ENCODE measurements at places on chromosomes 11 and 22.

GRCh38 chr11:115145324-115145723 is 358.9 kb downstream of the CADM1 start:
- no peak for DNase-seq

DNA sequence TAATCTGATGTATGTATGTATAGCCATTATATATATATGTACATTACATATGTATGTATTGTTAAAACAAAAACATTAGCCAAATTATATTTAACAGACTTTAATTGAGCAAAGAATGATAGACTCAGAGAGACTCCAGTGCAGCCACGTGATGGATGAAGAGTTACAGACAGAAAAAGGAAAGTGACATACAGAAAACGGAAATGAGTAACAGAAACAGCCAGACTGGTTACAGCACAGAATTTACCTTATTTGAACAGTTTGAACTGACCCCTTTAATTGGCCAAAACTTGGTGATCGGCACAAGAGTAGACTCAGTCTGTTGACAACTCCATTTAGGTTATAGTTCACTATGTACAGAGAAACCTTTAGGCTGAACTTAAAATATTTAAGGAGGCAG is 35.0 kb downstream of the CHORDC1 start:
- no peak for DNase-seq

DNA sequence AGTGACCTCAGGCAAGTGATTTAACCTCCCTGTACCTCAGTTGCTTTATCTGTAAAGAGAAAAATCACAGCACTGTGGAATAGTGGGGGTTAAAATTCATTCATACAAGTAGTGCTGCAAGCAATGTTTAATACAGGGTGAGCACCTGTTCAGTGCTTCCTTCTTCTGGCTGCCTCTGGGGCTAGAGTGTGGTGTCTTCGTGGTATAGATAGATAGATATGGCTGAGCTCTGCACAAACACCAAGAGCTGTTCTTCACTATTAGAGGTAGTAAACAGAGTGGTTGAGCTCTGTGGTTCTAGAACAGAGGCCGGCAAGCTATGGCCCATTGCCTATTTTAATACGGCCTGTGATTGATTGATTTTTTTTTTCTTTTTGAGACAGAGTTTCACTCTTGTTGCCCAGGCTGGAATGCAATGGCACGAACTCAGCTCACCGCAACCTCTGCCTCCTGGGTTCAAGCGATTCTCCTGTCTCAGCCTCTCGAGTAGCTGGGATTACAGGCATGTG is 32.9 kb downstream of the LIMK2 start:
- no peak for DNase-seq

- DNase-seq: no peak
Measured at GRCh38 chr22:28015676-28016601, 96.9 kb upstream of the PITPNB start.

DNA sequence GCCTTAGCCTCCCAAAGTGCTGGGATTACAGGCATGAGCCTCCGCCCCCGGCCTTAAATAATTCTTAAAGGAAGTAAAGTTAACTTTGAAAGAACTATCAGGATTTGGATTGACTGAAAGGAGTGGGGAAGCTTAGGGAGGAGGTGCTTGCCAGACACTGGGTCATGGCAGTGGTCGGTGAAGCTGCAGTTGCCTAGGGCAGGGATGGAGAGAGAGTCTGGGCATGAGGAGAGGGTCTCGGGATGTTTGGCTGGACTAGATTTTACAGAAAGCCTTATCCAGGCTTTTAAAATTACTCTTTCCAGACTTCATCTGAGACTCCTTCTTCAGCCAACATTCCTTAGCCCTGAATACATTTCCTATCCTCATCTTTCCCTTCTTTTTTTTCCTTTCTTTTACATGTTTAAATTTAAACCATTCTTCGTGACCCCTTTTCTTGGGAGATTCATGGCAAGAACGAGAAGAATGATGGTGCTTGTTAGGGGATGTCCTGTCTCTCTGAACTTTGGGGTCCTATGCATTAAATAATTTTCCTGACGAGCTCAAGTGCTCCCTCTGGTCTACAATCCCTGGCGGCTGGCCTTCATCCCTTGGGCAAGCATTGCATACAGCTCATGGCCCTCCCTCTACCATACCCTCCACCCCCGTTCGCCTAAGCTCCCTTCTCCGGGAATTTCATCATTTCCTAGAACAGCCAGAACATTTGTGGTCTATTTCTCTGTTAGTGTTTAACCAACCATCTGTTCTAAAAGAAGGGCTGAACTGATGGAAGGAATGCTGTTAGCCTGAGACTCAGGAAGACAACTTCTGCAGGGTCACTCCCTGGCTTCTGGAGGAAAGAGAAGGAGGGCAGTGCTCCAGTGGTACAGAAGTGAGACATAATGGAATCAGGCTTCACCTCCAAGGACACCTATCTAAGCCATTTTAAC is at the start of gene NNMT:
Gene NNMT (plus strand): TSS at position 724 of the 929 bp plus-strand sequence. CDS start 158 bp downstream, at position 882.
- DNase-seq: no peak

DNA sequence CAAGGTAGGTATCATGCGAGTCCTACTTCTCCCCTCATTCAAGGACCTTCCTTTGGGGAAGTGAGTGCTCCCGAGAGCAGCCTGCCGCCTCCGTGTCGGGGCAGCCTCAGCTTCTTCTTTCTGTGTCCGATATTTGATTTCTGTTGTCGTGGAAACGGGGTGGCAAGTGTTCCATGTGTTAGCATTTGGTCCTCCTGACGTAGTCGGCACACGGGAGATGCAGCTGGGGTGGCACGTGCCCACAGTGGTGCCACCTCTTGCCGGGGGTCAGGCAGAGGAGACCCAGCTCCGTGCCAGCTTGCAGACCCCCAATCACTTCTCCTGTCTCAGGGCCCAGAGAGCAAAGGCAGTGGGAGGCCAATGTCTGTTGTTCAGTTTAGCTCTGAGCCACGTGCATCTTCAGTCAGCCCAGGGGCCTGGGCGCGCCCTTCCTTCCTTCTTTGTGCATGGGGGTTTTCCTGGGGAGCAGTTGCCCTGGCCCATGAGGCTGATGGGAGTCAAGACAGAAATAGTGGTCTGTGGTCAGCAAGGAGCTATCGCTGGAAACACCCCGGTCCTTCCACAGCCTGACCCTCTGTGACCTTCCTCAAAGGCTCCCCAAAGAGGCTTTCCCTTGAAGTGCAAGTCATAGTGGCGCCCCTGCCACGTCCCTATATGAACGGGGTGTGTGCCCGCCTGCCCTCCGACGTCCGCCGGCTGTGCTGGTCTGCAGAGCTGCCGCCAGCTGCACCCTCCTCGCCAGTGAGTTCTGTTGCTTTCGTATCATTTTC is 44.5 kb downstream of the PARVB start:
- DNase-seq: no peak

- DNase-seq: no peak
Measured at GRCh38 chr11:10429526-10429925, 25.5 kb upstream of the AMPD3 start.

DNA sequence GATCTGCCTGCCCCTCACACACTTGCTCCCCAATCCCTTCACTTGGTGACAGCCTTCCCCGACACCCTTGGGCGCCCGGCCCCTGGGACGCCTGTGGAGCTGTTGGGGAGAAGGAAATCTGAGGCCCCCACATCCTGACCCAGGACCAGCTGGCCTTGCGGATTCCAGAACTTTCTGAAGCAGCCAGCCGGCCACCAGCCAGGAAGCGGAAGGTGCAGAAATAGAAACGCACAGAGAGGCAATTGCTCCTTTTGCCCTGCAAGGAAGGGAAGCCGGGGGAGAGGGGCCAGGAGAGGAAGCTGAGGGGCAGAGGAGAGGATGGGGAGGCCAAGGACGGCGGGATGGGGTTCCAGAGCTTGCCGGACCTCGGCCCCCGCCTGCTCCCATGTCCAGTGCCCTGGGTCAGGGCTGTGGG is 66.7 kb upstream of the LINC01488 start:
- no peak for DNase-seq

- DNase-seq: no peak
Measured at GRCh38 chr11:115577701-115578100, 73.5 kb upstream of the CADM1 start.

DNA sequence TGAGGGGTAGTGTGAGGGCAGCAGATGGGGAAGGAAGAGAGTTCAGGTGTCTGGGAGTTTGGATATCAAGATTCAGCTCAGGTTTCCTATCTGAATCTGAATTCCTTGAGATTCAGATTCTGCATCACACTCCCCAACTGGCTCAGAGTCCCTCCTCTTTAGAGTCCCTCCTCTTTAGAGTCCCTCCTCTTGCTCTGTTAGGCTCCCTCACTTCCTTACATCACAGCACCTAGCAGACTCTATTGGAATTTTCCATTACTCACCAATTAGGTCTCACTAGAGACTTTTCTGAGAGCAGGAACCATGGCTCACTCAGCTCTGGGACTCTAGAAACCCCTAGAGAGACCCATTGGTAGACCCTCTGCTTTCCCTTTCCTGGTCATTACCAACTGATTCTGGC is 303.4 kb upstream of the SYN3 start:
- DNase-seq: no peak

DNA sequence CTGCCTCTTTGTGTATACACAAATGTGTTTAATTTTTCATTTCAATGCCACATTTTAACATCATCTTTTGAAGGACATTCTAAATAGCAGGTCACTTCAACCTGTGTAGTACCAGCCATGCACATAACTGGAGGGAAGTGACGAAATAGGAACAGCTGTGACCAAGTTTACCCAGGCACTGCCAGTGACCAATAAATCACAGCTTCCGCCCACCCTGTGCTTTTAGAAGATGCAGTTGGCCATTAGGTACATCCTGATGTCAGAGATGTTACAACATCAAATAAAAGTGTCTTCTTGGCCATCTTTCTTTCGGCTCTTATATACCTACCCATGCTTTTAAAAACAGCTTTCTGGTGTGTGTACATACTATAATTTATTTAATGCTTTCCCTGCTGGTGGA is 7.8 kb downstream of the LDLRAD3 start:
- no peak for DNase-seq

DNA sequence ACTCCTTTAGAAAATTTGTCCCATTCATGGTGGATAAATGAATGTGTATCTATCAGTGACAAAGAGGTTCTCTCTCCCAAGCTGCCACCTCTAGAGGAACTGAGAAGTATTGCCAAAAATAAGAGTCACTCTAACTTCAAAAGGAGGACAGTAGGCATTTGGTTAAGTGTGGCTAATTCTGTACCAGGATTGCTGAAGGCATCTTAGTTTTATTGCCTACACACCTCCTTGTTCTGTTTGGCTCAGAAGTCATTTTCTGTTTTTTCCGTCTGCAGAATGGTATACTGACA is 189.0 kb upstream of the MPPED2 start:
- DNase-seq: no peak

GRCh38 chr11:72338741-72339140 is 94.8 kb upstream of the PHOX2A start:
- no peak for DNase-seq

DNA sequence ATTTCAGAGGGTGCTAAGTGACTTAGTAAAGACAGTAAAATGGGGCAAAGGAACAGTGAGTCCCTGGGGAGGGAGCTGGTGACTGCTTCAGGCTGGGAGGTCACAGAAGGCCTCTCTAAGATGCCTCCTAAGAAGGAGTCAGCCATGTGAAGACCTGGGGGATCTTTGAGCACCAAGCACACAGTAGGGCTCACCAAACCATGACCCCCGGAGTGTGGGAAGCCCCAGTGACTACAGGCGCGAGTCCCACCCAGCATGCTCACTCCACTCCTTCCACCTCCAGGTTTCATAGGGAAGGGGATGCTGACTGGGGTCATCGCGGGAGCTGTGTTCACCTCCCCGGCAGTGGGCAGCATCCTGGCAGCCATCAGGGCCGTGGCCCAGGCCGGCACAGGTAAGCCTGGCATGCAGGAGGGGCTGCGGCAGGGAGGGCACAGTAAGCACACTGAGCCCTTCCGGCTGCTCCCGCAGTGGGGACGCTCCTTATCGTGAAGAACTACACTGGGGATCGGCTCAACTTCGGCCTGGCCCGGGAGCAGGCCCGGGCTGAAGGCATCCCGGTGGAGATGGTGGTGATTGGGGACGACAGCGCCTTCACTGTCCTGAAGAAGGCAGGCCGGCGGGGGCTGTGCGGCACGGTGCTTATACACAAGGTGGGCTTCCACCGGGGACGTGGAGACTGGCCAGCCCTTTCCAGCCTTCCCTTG is 5.9 kb downstream of the TKFC start:
- no peak for DNase-seq

GRCh38 chr11:44125598-44125997 is 30.1 kb downstream of the EXT2 start:
- DNase-seq: no peak

DNA sequence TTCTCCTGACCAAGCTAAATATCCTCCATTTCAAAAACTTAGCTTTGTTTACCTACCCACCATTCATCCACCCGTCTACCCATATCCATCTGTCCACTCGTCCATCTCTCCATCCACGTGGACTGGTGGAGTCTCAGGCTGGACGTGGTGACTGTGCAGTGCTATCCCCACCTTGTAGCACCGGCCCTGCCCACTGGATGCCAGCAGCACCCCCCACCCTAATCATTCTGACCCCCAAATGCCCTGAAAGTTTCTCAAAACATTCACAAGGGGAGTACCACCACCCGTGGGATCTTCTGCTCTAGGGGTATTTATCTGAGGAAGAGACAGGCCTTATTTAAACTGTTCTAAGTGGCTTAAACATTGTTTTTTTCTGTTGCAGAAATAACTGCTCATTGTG is 206.4 kb downstream of the TBC1D22A start:
- DNase-seq: no peak

DNA sequence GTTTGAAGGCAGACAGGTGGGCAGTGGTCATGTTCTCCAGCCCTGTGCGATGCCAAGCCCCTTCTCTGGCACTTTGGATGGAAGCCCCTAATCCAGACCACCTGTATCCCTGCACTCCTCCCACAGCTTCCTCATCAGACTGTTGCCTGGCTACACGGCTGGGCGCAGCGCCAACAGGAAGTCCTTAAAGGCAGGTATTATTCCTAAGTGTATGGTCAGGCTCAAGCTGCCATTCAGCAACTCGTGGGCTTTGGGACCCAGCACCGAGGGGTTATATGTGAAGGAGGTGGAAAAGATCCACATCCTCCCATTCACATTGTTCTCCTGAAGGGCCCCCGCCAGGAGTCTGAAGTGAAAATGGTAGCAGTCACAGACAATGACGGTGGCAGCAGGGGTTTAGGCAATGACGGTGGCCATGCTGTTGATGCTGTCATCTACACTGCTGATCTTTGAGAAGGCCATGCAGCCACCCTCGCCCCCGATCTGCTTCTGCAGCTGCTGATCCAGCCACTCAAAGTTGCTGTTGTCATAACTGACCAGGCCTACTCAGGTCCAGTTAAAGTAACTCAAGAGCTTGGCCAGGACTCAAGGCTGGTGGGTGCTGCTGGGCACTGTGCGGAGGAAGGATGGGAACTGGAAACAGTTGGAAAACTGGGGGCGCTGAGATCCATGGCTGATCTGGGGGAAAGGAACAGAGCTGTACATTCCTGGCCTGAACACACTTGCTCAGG is 27.7 kb downstream of the OR6Q1 start:
- DNase-seq: no peak

DNA sequence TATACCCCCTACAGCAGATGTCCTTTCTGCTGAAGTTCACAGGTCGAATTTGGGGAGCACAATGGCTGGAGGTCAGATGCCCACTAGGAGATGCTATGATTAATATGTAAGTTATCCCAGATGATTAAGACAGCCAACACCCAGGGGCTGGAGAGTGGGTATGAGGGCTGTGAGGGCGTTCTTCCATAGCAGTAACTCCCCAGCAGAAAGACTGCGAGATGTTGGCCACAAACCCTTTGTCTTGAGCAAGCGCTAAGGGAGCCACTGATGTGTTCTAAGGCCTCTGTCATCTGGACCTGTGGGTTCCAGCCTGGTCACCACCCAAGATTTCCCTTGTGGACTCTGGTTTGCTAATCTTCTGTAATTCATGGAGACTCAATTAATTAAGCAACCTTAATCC is 77.6 kb downstream of the BMAL1 start:
- no peak for DNase-seq

- no peak for DNase-seq
Measured at GRCh38 chr11:18010121-18010670, 2.7 kb downstream of the SERGEF start.
